ENCODE measurements at places on chromosomes 5 and 9.

DNA sequence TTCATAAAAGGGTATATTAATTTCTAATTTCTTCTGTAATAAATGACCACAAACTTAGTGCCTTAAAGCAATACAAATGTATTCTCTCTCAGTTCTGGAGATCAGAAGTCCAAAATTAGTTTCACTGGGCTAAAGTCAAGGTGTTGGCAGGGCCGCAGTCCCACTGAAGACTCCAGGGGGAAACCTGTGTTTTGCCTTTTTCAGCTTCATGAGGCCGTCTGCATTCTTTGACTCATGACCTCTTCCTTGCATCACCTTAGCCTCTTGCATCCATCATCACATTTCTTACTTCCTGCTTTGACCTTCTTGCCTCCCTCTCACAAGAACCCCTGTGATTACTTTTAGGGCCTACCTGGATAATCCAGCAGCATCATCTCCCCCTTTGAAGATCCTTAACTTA lies 42.0 kb upstream of the ALDH1B1 start:
- DNase-seq, result no peak

DNA sequence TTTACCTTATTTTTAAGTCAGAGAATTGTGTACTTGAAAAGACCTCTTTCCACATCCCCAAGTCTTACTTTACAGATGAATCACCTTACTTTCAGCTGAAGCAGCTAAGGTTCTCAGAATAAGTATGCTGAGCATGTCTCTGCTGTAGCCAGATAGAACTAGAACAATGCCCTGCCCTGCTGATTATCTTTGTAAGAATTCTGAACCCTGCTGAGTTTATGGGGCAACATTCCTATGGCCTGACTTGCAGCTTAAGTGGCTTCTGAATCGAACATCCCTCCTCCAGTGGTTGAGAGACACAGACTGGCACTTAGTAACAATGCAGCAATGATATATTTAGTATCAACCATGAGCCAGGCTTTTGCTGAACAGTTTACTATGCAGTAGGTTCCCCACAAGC lies 592.0 kb upstream of the WWC1 start:
- no peak for DNase-seq

- no peak for DNase-seq
Measured at GRCh38 chr5:170139786-170140335, 34.2 kb downstream of the FOXI1 start.

DNA sequence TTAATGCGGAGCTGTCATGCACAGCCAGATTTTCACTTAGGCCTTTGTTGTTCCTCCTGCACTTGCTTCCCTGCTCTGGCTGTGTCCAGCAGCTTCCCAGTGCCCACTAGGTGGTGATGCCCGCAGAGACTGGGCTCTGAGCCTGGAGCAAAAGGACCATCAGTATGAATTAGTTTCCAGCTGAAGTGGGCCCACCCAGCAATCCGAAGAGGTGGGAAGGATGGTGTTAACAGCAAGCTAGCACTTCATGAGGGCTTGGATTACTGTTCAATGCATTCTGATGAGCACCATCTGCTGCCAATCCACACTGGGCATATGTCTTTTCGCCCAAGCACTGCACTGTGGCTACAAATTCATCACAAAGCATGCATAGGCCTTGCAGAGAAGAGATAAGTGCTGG lies 459.1 kb downstream of the SPOCK1 start:
- peak; percentile 46 for DNase-seq

GRCh38 chr5:28390341-28390740 lies 1352.0 kb upstream of the CDH9 start:
- no peak for DNase-seq

All from NCI-H1694 (cell line).